GM23338 (cell line): ENCODE measurements at places on chromosomes 12 and 14. TPM values are rescaled to one million over a fixed set of nuclear protein-coding genes. Genes with fewer than 3 reads are reported as not detected.

The CPNE6 gene
- not detected in 2 replicates for total RNA-seq

The INHBC gene
- not detected in 2 replicates for total RNA-seq

The PTPRO gene
- 1.5 and 5.4 TPM in 2 replicates for total RNA-seq

The RPL10L gene
- total RNA-seq: not detected in 2 replicates

The MYBPC1 gene
- 0.54 TPM in 1 of 2 replicates, not detected in the other for total RNA-seq

The E2F7 gene
- 22.3 and 31.8 TPM in 2 replicates for total RNA-seq

The DNM1L gene
- 89.9 and 94.8 TPM in 2 replicates for total RNA-seq

The RD3L gene
- not detected in 2 replicates for total RNA-seq

The EXOC3L4 gene
- not detected in 2 replicates for total RNA-seq

The RNASE4 gene
- total RNA-seq: 1.6 and 2.0 TPM in 2 replicates

The FAM181A gene
- total RNA-seq: not detected in 2 replicates

The DPY19L2 gene
- 8.0 and 10.8 TPM in 2 replicates for total RNA-seq

The IKZF4 gene
- total RNA-seq: 9.0 and 12.2 TPM in 2 replicates

The PLEKHG7 gene
- not detected in 2 replicates for total RNA-seq

The ANKRD9 gene
- 73.0 and 95.9 TPM in 2 replicates for total RNA-seq

The MYRFL gene
- 0.82 and 2.3 TPM in 2 replicates for total RNA-seq
